ENCODE measurements at places on chromosomes 6 and 20.

DNA sequence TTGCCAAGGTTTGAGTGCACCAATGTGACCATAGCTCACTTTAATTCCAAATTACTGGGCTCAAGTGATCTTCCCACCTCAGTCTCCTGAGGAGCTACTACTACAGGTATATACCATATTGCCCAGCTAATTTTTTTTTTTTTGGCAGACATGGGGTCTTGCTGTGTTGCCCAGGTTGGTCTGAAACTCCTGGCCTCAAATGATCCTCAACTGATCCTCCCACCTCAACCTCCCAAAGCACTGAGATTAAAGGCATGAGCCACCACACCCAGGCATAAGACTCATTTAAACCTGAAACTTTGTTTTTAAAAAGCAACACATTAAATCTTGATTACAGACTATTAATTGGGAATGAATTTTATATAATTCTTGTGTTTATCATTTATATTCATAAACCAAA lies 67.7 kb downstream of the ARHGAP18 start:
- no peak for DNase-seq

- no peak for DNase-seq
Measured at GRCh38 chr6:15447546-15448267, 201.8 kb downstream of the JARID2 start.

DNA sequence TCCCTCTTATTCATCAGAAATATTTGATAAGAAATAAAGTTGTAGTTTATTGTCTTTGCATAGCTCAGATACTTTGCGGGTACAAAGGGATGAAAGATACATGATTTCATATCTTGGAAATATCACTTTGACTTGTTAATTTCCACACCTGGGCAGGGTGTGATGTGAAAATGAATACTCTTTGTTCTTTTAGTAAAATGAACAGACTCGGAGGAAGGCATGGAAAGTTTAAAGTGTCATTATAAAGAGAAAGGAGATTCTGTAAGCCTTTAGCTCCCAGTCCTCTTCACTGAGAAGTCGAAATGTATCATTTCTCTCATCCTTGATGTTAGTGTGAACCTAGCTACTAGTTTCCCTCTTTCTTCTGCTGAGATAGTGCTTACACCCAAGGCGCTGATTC lies 36.7 kb upstream of the AKIRIN2 start:
- no peak for DNase-seq

GRCh38 chr6:46917002-46917545 lies 4.7 kb downstream of the ADGRF5 start:
- no peak for DNase-seq

- DNase-seq, result no peak
Measured at GRCh38 chr6:135921188-135921587, 69.7 kb downstream of the PDE7B start.

DNA sequence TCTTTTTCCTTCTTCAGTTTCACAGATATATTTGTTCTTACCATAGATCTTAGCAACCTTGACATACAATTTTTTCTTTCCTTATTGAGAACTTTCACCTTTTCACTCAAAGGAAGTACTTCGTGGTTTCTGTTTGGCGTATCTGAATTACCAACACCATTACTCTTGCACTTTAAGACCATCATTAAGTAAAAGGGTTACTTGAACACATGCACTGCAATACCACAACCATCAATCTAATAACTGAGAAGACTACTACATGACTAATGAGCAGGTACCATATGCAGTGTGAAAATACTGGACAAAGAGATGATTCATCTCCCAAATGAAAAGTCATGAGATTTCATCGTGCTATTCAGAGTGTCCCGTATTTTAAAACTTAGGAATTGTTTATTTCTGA lies 21.7 kb upstream of the SENP6 start:
- DNase-seq, result no peak

- DNase-seq, result no peak
Measured at GRCh38 chr20:10812759-10813327, 139.0 kb upstream of the JAG1 start.

DNA sequence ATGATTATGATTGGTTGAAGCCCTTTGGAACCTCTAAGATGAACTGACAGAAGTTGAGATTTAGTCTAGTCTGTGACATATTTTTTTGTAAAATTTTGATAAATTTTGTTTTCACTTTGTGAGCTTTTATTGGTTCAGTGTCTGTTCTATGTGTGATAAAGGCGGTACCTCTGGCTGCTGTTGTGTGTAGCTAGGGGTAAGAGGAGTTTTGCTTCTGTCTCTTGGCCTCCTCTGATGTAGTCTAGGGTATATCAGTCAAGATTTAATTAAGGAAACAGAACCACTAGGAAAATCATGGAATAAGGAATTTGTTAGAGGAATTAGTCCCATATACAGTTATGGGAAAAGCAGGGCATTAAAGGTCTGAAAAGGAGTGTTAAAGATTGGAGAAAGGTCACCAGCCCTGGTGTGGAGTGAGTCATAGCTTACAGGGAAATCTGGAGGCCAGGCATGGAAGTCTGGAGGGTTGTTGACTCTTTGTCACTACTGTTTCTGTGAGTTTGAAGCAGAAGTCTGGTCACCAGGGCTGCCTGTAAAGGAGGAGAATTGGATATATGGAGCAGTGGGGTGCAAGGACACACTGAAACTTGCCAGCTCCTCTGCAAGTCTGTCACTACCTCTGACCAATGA lies 28.5 kb downstream of the CDC5L start:
- DNase-seq, result no peak

- DNase-seq, result no peak
Measured at GRCh38 chr20:53786071-53786444, 192.4 kb upstream of the ZNF217 start.

- DNase-seq, result no peak
Measured at GRCh38 chr6:62623846-62624532, 338.0 kb upstream of the KHDRBS2 start.

- no peak for DNase-seq
Measured at GRCh38 chr6:150157081-150157480, 14.2 kb downstream of the PPP1R14C start.

- no peak for DNase-seq
Measured at GRCh38 chr6:39776581-39776980, 15.6 kb upstream of the DAAM2 start.

- no peak for DNase-seq
Measured at GRCh38 chr6:69784595-69785377, 12.0 kb downstream of the LMBRD1 start.

- DNase-seq, result no peak
Measured at GRCh38 chr6:137923866-137924653, 57.0 kb downstream of the TNFAIP3 start.

- DNase-seq, result no peak
Measured at GRCh38 chr6:34378470-34378869, 14.0 kb downstream of the NUDT3 start.

DNA sequence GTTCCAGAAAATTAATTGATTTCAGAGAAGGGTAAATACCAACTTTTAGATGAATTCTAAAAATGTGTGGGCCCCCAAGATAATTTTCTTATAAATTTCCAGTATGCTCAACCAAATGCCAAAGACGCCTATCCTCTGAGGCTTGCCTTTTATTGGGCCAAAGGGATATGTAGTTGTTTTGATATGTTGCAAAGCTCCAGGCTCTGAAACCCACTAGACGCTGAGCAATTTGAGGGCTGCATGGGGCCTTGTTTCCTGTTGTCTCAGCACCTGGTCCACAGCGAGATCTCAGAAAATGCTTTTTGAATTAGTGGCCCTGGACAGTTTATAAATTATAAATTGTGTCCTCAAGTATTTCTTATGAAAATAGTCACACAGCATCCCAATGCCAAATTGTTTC lies 397.2 kb downstream of the SAMD5 start:
- DNase-seq, result no peak

- no peak for DNase-seq
Measured at GRCh38 chr20:63567136-63567385, 7.0 kb downstream of the HELZ2 start.

DNA sequence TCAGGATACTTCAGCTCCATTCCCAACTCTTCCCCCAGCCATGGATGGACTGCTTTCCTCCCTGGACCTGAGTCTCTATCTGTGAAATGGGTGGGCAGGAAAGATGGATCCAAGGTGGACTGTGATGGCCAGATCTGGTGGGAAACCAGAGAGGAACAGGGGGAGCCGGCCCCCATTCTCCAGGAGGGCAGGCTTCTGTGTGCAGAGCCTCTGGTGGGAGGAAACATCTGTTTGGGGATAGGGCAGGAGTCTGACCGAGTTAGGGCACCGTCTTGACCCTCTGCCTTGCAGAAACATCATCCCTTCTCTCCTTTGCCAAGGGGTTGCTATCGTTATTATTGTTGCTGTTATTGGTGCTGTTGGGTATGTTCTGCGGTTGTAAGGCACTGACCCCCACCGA lies 91.5 kb downstream of the TOX2 start:
- DNase-seq, result no peak

DNA sequence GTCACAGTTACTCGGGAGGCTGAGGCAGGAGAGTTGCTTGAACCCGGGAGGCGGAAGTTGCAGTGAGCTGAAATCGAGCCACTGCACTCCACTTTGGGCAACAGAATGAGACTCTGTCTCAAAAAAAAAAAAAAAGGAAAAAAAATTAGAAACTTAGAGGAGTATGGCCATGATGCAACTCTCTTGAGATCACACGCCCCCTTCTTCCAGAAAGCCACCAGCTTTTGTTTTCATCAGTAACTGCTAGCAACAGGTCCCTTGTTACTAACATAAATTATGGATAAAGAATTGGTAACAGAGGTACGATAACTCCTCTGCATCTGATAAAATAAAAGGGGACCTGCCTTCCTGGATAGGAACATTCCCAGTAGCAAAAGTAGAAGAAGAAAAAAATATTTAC lies 308.2 kb downstream of the CD83 start:
- no peak for DNase-seq

DNA sequence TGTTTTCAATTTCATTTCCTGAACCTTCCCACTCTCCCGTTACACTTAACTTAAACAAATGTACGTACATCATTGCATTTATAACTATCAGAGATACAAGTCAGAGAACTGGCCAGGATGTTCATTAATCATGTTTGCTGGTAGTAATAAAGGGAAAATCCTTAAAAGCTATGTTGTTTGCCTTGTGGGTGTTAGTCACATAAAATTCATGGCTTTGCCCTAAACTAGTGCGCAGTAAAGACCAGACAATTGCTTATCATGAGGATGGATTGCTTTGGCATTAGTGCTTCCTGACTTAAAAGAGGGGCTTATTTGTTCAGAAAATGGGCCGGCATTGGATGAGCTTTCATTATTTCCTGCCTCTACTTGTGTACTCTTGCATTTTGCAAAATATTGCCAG lies 1037.3 kb upstream of the FLRT3 start:
- no peak for DNase-seq

- DNase-seq, result no peak
Measured at GRCh38 chr6:157364705-157365104, 16.3 kb upstream of the ZDHHC14 start.

- no peak for DNase-seq
Measured at GRCh38 chr6:92648364-92649086, 770.8 kb downstream of the EPHA7 start.

GRCh38 chr6:160101277-160102205 lies 20.1 kb upstream of the SLC22A1 start:
- no peak for DNase-seq

GRCh38 chr6:163823577-163823976 lies 409.1 kb downstream of the QKI start:
- DNase-seq, result no peak

DNA sequence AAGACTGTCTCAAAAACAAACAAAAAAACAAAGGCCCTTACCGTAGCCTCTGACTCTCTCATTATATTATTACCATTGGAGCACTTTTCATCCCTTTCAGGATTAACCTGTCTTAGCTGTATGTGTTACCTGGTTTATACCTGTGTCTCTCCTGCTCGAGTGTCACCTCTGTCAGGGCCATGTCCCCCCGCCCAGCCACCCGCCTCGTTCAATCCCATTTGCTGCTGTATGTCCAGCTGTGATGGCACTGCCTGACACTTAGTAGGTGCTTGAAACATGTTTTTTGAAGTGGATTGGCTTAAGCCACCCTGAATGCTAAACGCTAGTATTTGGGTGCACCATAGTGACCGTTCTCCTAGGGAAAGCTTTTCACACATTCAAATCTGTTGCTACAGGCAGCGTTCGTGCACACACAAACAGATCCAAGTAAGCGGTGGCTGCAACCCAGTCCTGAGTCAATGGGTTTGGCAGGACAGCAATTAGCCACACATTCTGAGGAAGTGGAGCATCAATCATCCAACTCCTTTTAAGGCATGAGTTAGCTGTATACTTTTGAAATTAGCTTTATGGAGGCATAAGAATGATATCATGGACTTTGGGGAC lies 98.9 kb upstream of the ZNF217 start:
- DNase-seq, result no peak

DNA sequence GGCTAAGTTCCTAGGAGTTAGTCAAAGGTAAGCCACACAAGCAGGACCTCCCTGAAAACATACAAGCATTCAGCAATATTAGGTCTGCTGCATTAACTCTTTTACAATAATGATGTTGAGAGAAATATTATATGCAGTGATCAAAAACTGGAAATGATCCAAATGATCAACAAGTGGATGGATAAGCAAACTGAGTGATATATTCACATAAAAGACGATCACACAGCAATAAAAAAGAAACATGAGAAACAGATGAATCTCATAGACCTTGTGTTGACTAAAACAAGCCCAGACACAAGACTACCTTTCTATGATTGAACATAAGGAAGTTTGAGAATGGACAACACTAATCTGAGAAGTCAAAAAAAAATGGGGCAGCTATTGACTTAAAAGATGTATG lies 39.9 kb downstream of the LMBRD1 start:
- no peak for DNase-seq

DNA sequence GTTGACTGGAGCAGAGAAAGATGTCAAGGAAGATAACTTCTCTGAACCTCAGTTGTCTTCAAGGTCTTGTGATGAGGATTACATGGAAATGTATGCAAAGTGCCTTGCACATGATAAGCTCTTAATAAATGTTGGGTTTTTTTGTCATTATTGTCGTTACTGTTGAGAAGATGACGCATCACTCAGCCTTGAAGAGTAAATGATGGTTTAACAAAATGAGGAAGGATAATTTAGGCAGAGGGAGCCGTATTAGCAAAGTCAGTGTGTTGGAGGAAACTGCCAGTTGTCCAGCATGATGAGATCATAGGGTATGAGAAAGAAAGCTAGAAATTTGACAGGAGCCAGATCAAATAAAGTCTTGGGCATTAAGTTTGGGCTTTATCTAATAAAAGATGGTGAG lies 8.8 kb upstream of the SUPT3H start:
- DNase-seq, result no peak

- DNase-seq, result no peak
Measured at GRCh38 chr6:2616811-2617210, 133.9 kb downstream of the MYLK4 start.
